ENCODE measurements at places on chromosomes 4 and X.

- no peak for DNase-seq
These were observed 106.7 kb upstream of the ARHGAP24 start for GRCh38 chr4:85368240-85368639.

GRCh38 chrX:13697976-13698375 lies 9.0 kb downstream of the RAB9A start:
- no peak for DNase-seq

DNA sequence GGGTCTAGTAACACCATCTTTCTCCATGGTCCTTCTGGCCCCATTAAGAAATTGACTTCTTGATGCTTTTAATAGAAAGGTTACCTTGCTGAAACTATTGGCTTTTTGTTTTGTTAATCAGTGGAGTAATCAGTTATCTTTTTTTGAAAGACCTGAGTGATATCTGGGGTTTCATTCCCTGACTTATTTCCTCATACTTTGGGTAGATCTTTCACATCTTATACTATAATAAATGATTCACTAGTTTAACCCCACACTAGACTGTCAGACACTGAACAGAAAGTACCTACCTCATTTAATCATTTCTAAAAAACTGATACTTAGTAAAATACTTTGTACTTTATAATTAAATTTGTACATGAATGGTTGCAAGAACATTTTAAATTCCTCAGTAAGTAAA lies 1021.1 kb downstream of the STIM2 start:
- DNase-seq = no peak

DNA sequence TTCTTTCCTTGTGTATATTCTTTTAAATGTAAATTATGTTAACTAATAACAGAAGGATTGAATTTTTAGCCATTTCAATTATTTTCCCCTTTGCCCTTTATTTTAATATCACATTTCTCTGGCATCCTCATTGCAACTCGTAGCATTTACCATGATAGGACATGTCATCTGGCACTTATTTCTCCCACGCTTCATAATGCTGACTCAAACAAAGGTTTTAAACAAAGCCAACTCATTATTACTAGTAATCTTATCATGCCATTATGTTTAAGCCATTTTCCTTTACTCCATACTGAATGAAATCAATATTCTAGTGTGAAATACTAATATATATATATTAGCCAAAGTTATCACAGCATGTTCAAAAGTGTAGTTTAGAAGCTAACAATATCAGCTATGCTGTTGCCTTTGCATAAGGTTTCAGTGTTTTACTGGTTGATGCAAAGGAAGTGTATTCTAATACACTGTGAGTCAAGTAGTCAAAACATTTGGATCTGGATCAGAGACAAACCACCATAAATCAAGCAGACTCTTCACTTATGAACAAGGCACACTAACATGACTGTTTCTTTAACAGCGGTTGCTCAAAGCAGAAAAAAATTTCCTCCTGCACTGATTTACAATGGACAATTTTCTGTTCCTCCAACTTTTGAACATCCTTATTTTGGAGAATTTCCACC lies 281.6 kb downstream of the SLC7A11 start:
- no peak for DNase-seq

GRCh38 chr4:89334311-89334710 lies 26.7 kb upstream of the GPRIN3 start:
- DNase-seq = no peak

- no peak for DNase-seq
These were observed 40.4 kb upstream of the PDHA1 start for GRCh38 chrX:19303256-19303880.

- no peak for DNase-seq
These were observed 2.4 kb upstream of the NBDY start for GRCh38 chrX:56726605-56727004.

- DNase-seq = no peak
These were observed 3.9 kb downstream of the LOC101059915 start for GRCh38 chrX:71671043-71671780.

- DNase-seq = no peak
These were observed 34.8 kb downstream of the CT47B1 start for GRCh38 chrX:120840827-120841226.

DNA sequence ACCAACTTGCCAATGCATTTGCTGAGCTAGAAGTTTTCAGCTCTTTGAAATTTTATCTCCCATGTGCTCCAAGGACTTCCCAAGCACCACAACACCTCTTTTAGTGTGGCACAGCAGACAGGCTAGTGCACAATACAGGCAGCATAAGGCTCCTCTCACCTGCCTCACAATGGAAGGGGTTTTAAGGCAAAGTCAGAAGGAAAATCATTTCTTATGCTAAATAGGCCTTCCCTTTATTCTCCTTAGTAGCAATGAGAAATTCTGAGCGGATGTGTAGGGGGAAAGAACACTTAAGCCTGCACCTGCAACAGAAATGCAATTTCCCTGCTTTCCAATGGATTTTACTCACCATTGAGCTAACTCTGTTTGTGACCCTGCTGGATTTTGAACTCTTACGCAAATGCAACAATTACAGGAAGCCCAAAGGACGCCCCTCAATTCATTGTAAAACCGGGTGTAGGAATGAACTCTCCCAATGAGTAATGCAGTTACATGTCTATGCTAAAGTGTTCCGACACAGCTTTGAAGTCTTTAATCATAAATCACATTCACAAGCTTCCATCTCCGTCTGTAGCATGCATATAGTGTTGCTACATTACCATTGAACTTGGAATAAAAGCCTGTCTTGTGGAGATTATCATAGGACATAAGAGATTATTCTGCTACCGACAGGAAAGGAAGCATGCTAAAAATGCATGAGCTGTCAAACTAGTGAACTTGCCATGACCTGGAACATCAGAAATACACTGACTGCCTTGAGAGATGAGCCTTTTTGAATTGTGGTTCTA lies 1084.9 kb downstream of the RPA4 start:
- DNase-seq = no peak

GRCh38 chrX:19331831-19332230 lies 11.9 kb upstream of the PDHA1 start:
- no peak for DNase-seq

DNA sequence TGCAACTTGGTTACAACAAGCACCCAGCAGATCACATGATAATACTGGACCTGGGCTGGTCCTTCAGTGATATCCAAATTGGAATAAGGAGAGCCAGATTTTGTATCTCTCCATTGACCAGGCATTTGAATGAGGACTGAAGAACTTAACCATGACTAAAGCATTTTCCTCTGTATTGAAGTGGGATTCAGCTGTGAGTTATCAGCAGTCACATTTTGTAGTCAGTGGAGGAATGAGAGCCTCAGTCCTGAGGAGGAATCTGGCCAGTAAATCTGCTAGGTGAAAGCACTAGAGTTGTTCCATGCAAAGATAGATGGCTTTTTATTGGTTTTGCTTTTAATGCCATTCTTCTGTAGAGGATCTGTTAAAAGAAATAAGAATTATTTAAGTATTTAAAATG lies 1506.0 kb downstream of the PCDH7 start:
- DNase-seq = no peak

GRCh38 chr4:54525602-54526001 lies 132.2 kb upstream of the KIT start:
- no peak for DNase-seq

- no peak for DNase-seq
These were observed 394.6 kb downstream of the PCDH7 start for GRCh38 chr4:31114816-31115215.

- no peak for DNase-seq
These were observed 340.1 kb downstream of the GPAT3 start for GRCh38 chr4:83876047-83876446.

DNA sequence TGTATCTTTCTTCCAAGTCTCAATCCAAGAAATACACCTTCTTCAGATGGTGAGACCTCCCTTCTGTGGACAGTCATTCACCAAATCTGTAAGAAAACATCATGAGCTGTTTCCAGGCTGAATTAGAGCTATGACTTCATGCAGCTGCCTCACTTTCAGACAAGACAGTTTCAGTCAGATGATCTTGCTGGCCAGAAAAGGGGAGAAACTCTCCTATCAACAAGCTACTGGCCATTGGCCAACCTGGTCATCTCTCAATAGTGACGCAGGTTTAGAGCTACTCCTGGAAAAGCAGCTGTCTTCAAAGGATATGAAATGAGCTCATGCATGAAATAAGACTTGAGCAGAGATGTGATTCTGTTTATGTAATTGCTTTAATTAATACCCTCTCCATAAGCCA lies 69.6 kb upstream of the NDP start:
- no peak for DNase-seq

DNA sequence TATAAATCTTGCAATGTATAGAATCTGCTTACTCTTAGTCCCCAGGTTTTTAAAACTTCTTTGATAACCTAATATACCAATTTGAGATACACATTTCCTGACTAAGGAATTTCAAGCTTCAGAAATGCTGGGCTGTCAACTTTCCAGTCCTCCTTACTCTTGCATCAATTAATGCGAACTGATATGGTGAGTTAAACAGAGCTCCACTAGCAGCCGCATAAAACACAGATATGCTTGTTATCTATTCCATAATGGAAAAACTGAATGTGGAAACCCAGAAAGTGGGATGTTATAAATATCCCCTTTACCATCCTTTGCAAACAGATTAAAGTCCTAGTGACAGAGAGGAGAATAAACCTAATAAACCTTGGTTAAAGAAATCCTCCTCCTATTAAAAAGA lies 1913.7 kb downstream of the STIM2 start:
- DNase-seq = no peak

DNA sequence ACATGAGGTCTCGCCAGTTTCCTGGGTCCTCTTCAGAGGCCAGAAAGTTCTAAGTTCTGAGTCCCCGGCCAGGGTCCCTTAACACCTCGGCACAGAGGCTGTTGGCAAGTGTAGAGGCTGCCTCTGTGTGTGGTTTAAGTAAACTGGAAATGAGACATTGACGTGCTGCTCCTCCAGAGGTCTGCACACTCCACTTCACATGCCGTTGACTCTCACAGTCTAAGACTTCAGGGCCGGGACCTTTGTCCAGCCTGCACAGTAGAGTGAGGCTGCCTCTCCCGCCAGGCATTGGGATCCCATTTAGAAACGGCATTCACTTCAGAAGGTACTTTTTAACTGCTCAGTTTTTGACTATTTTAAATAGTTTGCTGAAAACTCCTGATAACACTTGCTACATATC lies 10.6 kb upstream of the TADA2B start:
- no peak for DNase-seq

- no peak for DNase-seq
These were observed 171.9 kb upstream of the GALNT7 start for GRCh38 chr4:172996571-172997216.

GRCh38 chrX:115940888-115941332 lies 229.6 kb upstream of the AGTR2 start:
- DNase-seq = no peak

- DNase-seq = no peak
These were observed 30.4 kb downstream of the LAMTOR3 start for GRCh38 chr4:99863804-99864203.

DNA sequence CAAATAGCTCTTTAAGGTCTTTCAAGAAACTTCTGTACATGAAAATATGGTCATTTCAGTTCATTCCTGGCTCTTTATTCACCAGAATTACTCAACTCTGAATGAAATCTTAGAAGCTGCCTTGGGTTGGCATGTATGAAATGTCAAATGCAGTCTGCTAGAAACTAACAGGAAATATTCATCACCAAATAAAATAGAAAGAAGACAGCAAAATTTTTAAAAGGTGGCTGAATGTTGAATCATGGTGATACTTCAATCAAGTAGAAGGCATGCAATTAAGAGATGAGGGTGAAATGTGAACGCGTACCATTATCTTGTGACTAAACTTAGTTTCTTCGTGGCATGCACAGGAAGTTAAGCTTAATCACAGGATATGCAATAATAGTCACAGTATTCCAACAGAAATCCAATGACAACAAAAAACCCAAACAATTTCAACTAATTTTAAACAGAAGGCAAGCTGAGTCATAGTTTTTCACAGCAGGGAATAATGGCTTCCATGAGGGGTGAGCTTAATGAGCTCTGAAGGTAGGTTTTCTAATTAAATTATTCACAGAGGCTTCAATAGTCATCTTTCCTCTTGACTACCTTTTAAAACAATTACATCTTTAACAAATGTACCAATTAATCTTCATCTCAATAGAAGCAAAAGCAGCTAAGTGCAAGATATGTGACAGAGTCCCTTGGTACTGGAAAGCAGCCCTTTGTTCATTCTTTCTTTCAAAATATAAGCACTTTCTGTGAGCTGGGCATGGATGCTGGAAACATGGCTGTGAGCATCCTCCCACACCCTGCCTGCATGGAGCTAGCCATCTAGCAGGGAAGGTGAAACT lies 44.5 kb downstream of the SCFD2 start:
- DNase-seq = no peak

GRCh38 chr4:163367651-163368050 lies 24.0 kb downstream of the NPY5R start:
- DNase-seq = no peak

GRCh38 chr4:110543577-110543976 lies 67.6 kb downstream of the ENPEP start:
- no peak for DNase-seq

- DNase-seq = no peak
These were observed 859 bp downstream of the SMARCA1 start for GRCh38 chrX:129522184-129523078.

DNA sequence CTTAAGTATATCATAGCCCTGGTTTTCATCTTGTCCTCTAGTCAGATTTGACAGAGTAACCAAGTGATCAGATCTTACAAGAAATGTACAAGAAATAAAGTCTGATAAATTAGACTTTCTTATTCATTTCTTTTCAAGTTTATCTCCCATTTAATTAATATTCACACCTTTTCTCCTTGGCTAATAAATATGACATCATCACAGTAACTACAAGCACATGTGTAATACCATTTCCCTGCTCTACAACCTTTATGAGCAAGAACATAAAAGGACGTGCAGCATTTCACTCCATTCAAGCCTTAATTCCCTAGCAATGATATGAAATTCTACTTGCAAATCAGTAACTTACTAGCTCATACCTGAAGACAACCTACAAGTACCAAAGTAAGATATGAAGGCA lies 88.5 kb downstream of the BRWD3 start:
- no peak for DNase-seq

GRCh38 chrX:724256-724655 lies 93.7 kb downstream of the SHOX start:
- no peak for DNase-seq

DNA sequence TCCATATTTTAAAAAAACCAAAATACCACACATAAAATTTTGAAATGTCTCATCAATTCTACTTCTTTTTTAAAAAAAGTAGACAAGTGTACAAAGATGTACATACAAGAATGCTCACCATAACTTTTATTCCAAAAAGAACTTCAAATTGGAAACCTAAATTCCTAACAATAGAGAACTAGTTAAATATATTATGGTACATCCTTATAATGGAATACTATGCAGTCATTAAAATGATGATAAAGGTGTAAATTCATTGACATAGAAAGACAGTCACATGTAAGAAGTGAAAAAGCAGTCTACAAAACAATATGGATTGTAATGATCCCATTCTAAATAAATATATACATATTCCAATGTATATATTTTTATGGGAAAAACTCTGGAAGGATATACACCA lies 31.0 kb downstream of the RPS6KA3 start:
- no peak for DNase-seq

DNA sequence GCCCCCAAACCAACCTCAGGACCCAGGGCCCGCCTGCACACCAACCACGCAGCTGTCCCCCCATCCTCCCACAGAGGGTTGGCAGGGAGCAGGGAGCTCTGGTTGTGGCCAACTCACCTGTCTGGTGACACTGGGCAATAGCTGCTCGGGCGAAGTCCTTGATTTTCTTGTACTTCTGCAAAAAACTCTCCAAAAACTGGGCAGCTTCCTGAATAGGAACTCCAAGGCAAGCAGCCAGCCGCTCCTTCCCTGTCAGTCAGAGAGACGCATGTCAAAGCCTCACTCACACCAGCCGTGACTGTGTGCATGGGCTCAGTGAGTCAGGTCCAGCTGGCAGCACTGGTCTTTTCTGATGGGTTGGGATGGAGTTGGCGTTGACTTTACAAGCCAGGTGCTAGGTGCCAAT lies 26.4 kb downstream of the NAT8L start:
- no peak for DNase-seq

All from stimulated activated CD8-positive, alpha-beta memory T cell treated with anti-CD3 and anti-CD28 coated beads, Interleukin-2, amount 100 ng/mL, for 48 hours (primary cell).